ENCODE measurements at places on chromosomes 2 and 18.
A peak's percentile ranks its signal among the peaks of the same experiment; 100 is the strongest.

- DNase-seq, result no peak
Observed at GRCh38 chr2:28546242-28546641, 50.4 kb downstream of the PLB1 start.

GRCh38 chr2:207166349-207167098, 776 bp upstream of the KLF7 start:
- DNase-seq, result peak; percentile 56

- no peak for DNase-seq
Observed at GRCh38 chr2:29627279-29627711, 294.1 kb downstream of the ALK start.

GRCh38 chr2:191626497-191627151, 51.3 kb upstream of the NABP1 start:
- DNase-seq, result no peak

DNA sequence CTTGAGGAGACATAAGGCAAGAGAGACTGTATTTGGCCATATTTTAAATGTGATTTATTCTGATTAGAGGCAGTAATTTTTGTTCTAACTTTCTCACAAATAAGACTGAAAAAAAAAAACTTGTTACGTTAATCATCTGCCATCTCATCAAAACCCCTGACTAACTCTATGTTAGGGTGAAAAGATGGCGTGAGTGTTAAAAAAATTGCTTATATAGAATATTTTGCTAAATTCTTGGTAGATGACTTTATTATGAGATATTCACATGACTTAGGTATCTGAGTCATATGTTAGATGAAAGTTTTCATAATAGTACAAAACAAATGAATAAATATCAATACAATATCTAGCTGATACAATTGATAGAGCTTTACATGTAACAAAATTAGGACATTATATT, 1508.7 kb upstream of the TMEFF2 start:
- DNase-seq, result no peak

DNA sequence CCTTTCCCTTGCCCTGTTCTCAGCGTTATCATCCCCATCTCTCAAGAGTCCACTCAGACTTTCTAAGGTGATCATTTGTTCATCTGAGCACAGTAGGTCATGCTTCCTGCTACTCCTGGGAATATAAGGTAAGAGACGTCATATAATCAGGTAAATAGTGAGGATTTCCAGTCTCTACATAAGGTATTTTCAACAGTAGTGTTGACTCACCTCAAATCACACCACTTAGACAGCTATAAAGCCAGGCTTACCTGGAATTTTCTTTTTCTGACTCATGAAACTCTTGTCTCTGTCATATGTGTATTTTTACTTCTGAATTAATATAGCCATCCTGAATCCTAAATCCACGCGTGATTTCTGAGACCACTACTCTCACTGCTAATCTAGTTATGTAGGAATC, 443.2 kb downstream of the ARHGAP15 start:
- DNase-seq, result no peak

- no peak for DNase-seq
Observed at GRCh38 chr18:6561862-6562291, 147.2 kb upstream of the L3MBTL4 start.

- DNase-seq, result no peak
Observed at GRCh38 chr2:233002829-233003657, 10.0 kb downstream of the NGEF start.

All from hypothalamus (tissue), 51 donors.